ENCODE measurements at places on chromosomes 3 and 15. TPM values are rescaled to one million over a fixed set of nuclear protein-coding genes. Genes with fewer than 3 reads are reported as not detected.

DNA sequence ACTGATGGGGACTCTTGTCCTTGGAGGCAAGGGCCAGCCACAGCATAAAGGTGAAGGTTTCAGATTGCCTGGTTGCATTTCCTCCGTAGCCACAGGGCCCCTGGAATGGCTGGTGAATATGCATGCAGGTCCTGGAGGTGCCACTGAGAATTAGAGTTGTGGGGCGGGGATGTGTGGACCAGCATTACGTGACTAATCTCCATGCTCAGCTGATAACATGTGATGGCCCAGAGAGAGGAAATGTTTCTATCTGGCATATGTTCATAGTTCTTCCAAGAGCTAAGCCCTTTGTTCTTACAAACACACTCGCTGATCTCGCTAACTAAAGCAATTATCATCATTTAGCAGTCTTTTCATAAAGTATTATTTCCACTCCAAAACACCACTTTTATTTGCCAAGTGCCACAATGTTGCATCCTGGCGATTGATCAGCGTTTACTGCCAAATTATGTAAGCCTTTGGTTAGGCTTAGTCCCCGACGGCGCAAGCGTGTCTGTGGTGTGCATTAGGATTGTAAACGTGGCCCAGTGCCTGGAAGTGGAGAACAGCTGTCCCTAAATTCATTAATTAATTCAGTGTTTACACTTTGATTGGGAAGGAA is 55.9 kb downstream of the CGNL1 start:
- DNase-seq: no peak
- H3K4me3 ChIP-seq: no peak overlapping the region
- H3K4me1 ChIP-seq: no peaks in the 10 kb centered on the region
- no peaks in the 10 kb centered on the region for H3K36me3 ChIP-seq
- H3K27ac ChIP-seq: no peak overlapping the region

GOLGA6B gene
- total RNA-seq: not detected

TPRG1 gene
- total RNA-seq: not detected

GRCh38 chr15:75200765-75201615 is 692 bp upstream of the C15orf39 start:
- peak overlapping the region; percentile 88 for H3K4me3 ChIP-seq
- peak overlapping the region; percentile 66 for H3K27ac ChIP-seq
- DNase-seq: peak; percentile 31
- peaks cover 4% of the 10 kb centered on the region for H3K27me3 ChIP-seq
- peaks cover 5% of the 10 kb centered on the region for H3K36me3 ChIP-seq
- peaks cover 37% of the 10 kb centered on the region for H3K4me1 ChIP-seq

DNA sequence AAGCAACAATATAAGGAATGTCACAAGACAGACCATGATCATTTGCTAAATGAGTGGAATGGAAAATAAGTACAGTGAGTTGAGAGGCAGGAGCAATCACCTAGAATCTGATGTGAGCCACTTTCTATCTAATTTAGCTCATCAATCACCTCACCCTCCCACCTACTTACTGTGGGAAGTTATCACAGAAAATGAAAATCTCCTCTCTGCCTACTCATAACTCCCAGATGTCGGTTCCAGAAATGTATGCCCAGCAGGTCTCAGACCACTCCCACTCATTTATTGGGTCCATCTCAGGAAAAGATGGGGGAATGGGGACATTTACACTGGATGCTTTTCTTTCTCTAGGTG is 270.9 kb downstream of the FHIT start:
- no peaks in the 10 kb centered on the region for H3K4me1 ChIP-seq
- no peak for DNase-seq
- H3K4me3 ChIP-seq: no peak overlapping the region

KNG1 gene
- not detected for total RNA-seq

DNA sequence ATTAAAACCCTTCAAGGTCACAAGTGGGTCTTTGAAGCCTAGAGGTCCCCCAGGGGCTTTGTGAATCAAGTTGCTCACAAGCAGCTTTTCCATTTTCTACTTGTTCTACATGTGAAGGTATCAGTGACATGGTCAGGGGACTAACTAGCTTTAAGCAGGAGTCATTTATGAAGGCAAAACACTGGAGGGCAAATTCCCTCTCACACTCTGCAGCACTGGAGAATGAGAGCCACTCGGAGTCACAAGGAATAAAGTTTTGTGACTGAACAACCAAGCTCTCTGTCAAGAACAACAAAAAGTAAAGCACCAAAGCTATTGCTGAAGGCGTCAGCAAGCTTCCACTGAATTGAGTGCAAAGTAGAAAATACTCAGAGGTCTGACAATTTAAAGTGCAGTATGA is 609.0 kb downstream of the EDEM1 start:
- no peak overlapping the region for H3K4me3 ChIP-seq
- no peak overlapping the region for H3K27ac ChIP-seq
- no peaks in the 10 kb centered on the region for H3K27me3 ChIP-seq
- no peaks in the 10 kb centered on the region for H3K36me3 ChIP-seq

DNA sequence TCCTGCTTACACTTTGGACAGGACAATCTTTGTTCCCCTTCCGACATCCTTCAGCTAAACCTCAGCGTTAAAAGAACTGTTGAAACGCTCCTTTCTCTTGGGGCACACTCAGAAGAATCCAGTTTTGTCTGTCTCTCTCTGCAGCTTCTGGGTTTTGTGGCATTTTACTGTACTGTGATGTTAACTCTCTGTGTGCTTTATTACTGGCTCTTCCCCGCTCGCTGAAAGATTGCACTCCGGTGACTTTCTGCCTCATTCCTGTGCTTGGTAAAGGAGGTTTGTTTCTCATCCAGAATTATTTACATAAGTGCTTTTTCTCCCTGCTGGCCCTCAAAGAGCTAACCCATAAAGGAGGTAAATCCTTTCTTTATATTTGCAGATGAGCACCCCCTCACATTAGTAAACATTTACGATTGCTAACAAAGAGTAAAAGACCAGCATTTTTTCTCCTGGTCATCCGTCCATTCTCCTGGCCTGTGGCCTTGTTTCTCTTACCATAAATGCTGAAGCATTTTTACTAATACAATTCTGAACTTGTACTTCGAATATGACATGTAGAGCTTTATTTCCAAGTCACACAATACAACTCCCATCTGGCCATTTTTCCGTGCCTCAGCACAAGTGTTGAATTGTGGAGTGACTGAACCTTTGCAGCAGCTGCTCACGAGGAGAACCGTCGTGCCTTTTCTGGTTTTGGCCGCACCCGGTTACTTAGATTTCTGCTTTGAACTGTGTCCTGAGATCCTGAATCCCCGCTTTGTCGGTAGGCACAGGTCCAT is 69.3 kb upstream of the RPL35A start:
- H3K27me3 ChIP-seq: no peaks in the 10 kb centered on the region
- no peak overlapping the region for H3K4me3 ChIP-seq
- DNase-seq: no peak
- H3K27ac ChIP-seq: no peak overlapping the region
- H3K36me3 ChIP-seq: peaks cover 63% of the 10 kb centered on the region

ACY1 gene
- 26.7 TPM for total RNA-seq

RHCG gene
- total RNA-seq: not detected

GRCh38 chr15:52652286-52652685 is 26.9 kb downstream of the ATOSA start:
- no peaks in the 10 kb centered on the region for H3K27me3 ChIP-seq
- DNase-seq: no peak
- peaks cover 48% of the 10 kb centered on the region for H3K36me3 ChIP-seq
- H3K4me3 ChIP-seq: no peak overlapping the region
- H3K4me1 ChIP-seq: peaks cover 14% of the 10 kb centered on the region
- H3K27ac ChIP-seq: peak overlapping the region; percentile 46

- no peaks in the 10 kb centered on the region for H3K36me3 ChIP-seq
- H3K27ac ChIP-seq: no peak overlapping the region
- H3K4me3 ChIP-seq: no peak overlapping the region
- H3K27me3 ChIP-seq: peaks cover 4% of the 10 kb centered on the region
- peaks cover 6% of the 10 kb centered on the region for H3K4me1 ChIP-seq
These were observed 36.7 kb upstream of the AP4E1 start for GRCh38 chr15:50871832-50872231.
